NCI-H1105 (cell line): ENCODE measurements at places on chromosomes 12 and 14.

- no peak for DNase-seq
Observed at GRCh38 chr14:72054911-72055310, 122.7 kb downstream of the RGS6 start.

DNA sequence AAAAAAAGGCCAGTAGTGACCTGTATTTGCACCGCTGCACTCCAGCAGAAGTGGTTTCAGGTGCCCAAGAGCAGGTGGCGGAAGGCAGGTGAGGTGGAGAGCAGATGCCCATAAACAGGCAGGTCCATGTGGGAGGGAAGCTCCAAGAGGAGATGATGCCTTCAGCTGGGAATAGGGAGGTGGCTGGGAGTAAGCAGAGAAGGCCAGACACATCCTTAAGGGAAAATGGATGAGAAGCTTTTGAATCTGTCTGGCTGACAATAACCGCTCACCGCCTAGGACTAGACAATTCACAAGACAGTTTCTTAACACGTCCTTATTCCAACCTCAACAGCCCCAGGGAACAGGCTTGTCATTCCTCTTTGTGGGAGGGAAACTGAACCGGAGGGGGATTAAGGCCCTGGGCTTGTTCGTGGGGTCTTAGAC lies 43.9 kb upstream of the PLEKHG6 start:
- DNase-seq, result peak; percentile 84

DNA sequence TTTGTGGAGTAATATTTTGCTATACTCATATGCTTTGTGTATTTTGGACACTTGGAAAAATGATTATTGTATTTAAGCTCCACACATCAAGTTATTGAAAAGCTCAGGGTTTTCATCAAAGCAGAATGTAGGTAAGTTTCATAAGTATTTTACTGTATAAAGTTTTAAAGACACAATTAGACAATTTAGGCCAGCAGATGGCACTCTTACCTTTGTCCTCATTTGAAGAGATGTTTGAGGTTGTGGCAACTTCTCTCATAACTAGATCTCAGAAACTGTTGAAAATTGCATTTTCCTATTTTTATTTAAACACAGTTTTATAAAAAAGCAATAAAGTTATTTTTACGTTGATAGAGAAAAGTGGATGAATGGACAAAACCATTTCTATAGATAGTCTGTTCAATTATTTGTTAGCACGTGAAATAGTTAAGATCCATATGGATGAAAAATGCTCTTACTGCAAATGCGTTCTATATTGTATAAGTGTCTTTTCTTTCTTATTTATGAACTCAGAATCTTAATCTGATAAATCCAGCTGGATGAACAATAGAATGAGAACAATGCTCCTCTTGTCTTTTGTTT lies 300.0 kb downstream of the AEBP2 start:
- peak; percentile 55 for DNase-seq

GRCh38 chr14:104137297-104138097 lies 890 bp upstream of the KIF26A start:
- peak; percentile 39 for DNase-seq

- DNase-seq, result no peak
Observed at GRCh38 chr12:1272142-1272541, 281.1 kb downstream of the ERC1 start.

- peak; percentile 68 for DNase-seq
Observed at GRCh38 chr12:76909290-76909689, 30.5 kb upstream of the CSRP2 start.

DNA sequence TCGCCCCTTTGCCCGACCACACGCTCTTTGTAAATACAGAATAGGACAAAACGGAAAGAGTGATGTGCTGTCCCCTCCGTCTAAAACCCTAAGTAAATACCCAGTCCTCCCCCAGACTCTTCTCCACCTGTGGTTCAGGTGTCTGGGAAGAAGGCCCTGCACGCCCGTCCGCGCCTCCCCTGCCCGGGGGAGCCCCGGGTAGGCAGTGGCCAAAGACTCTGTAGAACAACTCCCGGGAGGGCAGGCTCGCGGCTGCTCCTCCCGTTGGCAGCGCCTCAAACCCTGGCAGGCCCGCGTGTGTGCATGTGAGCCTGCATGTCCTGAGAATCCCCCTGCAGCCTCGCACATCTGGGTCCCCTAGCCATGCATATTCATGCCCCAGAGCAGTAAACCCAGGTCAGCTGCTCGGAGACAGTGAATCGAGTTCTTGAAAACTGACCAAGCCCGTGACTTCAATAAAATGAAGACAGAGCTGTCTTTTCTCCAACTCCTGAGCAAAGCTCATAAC lies 165.8 kb downstream of the MON2 start:
- no peak for DNase-seq

GRCh38 chr12:93954166-93955112 lies 193.9 kb upstream of the PLXNC1 start:
- DNase-seq, result no peak

DNA sequence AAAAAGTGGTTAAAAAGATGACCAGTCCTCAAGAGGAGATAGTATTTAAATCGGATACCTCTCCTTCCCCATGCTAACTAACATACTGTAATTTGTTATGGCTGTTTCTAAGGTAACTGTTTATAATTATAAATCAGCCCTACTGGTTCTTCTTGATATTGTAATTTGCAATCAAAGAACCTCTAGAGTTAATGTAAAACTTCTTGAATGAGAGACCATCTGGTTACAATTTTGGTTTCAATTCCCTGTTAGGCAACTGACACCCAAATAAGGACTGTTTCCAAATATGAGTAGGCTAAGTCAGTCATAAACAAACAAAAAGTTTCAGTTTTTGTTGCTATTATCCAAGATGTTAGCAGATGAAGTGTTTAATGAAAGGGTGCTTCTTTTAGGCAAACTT lies 120.2 kb upstream of the DNM1L start:
- DNase-seq, result no peak

- DNase-seq, result no peak
Observed at GRCh38 chr14:59310633-59311032, 122.2 kb downstream of the DAAM1 start.

- no peak for DNase-seq
Observed at GRCh38 chr12:108268397-108268796, 70.7 kb downstream of the CMKLR1 start.

DNA sequence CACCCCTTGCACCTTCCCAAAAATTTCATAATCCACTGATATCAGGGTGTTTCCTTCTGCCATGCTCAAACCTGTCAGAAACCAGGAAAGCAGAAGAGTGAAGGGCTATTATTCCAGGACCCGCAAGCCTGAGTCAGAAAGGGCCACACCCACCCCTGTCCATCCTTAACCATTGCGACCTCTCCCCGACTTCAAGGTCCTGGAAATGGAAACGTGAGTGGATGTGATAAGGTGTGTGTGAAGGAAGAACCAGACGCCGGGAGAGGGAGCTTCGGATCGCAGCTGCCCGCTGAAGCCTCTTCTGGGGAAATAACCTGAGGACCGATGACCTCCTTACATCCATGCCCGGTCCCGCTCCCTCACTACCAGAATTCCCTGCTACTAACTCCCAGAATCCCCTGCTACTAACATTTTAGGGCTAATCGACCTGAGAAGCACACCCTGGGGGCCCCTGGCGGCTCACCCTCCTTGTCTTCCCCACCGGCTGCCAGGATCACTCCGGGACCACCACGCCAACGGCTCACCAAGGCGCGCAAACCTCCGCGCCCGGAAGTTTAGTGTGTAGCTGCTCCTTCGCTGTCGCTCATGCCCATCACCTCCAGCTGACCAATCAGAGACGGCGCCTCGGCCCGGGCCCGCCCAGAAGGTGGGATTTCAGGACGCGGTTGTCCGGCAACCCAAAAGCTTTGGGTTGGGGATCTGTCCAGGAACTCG lies at the start of gene ACYP1:
Gene ACYP1 (minus strand): TSS at position 534 of the 714 bp plus-strand sequence. CDS start 471 bp downstream, at position 63.
- DNase-seq, result peak; percentile 87

DNA sequence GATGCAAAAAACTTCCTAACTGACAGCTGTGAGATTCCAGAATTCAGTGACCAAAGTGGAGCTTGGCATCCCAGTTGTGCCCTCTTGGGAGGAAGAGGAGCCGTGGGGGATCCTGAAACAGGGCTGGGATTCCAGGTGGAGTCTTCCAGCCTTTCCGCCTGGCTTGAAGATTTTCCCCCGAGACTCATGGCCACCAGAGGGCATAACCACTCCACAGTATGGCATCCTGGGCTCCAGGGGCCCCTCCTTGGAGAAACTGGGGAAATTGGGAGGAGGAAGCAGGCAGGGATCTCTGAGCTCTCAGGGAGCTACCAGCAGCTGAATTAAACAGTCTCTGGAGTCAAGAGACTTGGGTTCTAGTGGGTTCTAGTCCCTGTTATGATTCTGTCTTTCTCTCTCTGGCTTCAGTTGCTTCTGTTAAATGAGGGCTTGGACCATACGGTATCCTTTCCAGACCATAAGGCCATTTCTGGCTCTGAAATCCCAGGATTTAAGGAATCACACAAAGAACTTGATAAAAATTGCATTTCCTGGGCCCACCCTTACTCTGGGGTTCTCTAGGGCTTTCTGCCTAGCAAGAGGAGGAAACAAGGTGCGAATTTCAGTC lies 2.6 kb upstream of the TAMALIN start:
- DNase-seq, result peak; percentile 2

DNA sequence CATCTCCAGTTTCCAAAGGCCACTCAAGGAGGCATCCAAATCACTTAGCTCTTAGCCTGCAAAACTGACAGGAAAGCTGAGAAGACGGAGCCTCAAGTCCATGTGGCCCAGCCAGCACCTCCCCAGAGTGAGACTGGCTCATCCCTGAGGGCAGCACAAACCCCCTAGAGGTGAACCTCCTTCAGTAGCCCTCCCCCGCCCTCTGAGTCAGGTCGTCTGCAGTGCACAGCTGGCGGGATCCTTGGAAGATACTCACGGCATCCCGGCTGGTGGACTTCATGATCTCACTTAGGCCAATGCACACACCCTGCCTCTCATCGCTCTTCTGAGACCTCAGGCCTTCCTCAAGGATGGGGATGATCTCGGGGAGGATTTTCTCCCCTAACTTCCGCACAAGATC lies 24.1 kb upstream of the RAB35 start:
- no peak for DNase-seq

DNA sequence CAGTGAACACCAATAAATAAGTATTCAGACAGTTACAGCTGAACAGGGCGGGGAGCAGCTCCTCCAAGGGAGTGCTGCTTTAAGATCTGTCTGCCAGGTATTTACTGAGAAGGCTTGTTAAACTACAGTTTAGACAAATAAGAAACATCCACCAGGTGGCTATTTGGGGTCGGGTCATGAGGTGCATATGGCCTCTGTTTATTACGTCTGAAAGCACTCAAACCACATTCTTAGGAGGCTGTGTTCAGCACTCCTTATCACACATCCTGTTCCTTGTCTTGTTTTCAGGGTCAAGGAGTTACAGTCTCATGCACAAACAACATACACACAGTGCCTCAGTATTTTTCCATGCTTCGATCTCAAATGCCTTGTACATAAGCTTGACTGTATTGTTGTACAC lies 78.8 kb downstream of the KCNMB4 start:
- DNase-seq, result no peak

- no peak for DNase-seq
Observed at GRCh38 chr12:102093319-102093718, 26.6 kb downstream of the NUP37 start.

DNA sequence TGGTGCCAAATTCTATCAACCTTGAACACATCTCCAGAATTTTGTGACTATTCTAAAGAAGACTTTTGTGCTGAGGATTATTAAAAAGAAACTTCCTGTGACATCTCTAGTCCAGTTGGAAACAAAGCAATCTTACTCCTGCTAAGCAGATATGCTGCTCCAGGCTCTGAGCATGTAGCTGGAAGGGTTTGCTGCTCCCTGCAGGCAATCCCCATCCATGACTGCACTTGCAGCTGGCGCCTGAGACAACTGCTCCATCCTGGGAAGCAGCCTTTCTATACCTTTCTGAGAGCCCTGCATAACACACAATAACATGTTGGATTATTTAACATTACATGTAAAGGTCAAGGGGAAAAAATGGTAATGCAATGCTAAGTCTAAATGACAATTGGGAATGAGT lies 105.1 kb downstream of the NDUFA12 start:
- no peak for DNase-seq

DNA sequence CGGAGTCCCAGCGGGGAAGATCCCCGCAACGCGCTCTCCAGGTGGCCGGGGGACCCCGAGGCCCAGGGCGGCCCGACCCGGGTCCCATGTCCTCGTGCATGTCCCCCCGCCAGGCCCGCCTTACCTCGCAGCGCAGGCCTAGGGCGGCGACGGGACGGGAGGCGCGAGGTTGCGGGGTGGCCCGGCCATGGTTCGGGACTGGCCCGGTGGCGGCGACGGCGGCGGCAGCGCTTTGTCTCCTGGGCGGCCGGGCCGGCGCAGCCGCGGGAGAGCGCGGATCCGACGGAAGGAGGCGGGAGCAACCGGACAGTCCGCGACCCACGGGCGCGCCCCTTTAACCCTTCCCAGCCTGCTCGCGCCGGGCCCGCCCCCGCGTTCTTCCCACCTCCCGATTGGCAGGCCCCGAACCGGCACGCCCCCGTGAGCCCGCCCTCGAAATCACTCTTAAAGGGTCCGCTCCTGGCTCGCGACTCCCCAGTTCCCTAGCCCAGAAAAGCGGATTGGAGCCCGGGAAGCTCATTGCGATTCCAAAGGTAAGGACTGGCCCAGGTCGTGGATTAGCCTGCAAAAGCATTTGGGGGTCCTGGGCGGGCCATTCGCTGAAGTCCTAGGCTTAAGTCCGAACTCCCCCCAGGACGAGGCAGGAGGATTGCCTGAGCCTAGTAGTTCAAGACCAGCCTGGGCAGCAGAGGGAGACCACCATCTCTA lies at the start of gene PHETA1:
Gene PHETA1 (minus strand): TSS at position 308 of the 708 bp plus-strand sequence. CDS start 5,668 bp downstream, outside the sequence.
- peak; percentile 74 for DNase-seq

DNA sequence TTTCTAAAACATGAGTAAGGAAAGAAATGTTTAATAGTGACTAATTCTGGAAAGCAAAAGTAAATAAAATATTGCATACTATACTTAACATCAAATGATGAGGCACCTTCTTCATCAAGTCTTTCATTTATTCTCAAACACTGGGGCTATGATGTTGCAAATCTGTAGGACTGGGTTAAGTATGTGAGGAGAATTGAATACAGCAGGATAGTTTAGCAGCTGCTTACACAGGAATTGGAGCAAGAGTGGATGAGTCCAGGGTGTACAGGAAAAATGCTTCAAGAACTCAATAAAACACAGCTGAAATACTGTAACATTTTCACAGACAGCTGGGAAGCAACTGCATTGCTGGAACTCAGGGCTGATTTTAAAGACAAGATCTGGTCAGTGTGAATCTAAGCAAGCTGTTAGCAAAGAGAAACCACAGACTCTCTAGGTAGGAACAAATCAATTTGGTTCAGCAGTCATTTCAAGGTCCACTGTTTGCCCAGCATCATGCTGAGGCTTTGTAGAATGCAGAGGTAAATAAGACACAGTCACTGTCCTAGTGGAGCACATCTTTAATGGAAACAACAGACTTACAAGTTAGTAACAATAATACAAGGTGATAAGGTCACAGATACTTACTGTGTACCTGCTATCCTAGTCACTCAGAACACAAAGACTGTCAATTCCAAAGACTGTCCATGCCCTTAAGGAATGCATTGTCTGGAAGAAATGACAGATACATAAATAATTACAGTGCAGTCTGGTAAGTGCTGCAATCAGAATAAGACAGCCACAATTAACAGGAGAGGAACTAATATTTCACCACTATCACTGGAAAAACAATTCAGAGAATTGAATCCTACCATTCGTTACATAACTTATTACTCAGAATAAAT lies 96.8 kb upstream of the DACT1 start:
- no peak for DNase-seq

- no peak for DNase-seq
Observed at GRCh38 chr12:49673446-49674317, 33.5 kb downstream of the FMNL3 start.

- DNase-seq, result no peak
Observed at GRCh38 chr14:24514209-24514608, 6.1 kb upstream of the CMA1 start.
